ENCODE measurements at places on chromosomes 16 and 17.

DNA sequence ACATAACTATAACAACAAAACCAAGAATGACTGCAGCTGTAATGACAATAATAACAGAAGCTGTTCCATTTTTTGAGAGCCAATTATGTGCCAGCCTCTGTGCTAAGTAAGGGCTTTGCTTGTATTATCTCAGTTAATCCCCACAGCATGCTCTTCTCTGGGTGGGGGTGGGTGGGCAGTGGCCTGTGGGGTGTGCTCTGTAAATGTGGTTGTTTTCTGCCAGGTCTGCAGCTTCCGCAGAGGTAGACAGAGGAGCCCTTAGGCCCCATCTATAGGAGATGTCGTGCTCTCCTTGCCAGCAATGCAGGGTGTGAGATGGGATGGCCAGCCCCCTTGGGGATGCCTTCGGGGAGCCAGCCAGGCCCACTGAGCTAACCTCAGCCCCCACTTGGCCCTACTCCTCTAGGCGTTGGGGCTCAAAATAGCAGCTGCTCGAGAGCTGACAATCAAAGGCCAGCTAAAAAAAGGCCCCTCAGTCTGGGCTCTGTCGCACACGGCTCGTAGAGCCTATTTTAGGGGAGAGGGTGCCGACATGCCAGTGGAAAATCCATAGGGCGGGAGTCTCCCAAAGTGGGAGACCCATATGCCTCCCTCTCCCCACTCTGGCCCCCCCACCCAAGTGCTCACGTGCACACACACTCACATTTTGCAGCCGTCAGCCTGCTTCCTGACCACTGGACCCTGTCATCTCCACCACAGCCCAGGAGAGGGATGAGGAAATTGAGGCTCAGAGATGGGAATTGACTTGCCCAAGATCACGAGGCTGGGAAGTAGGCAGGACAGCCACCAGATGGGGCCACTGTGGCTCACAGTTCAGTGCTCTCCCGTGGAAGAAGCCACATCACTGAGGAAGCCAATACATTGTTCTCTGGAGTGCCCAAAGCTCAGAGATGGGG is 15.8 kb downstream of the CDH16 start:
- DNase-seq = no peak

DNA sequence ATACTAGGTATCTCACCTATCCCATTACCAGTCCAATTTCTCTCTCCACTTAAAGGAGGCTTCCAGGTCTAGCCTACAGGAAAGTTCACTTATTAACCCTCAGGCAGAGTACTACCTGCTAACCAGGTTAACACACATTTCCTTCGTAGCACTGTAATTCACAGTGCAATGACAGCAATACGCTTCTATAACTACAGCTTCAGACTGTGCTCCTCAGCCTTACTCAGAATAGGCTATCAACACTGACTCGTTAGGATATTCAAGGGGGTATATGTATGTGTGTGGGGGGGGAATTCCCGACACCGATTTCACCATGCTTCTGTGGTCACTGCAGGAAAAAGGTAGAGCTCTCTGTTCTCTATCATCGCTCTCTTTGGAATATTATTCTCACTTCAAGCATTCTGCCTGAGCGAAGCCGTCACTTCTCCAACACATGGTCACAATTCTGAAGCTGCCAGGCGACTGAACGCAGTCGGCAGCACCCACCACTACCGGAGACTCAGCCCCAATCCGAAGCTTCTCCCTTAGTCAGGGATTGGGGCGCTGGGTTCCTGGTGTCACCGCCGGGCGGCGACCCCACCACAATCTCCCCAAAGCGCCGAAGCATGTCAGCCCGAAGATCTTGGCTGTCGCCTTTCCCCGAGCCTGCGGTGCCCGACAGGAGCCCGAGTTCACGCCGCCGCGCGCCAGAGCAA is 618 bp downstream of the GGA3 start:
- no peak for DNase-seq

GRCh38 chr17:75558666-75559530 is 28.7 kb upstream of the MYO15B start:
- DNase-seq = no peak

- DNase-seq = no peak
Measured at GRCh38 chr17:17120294-17120693, 78.0 kb downstream of the MPRIP start.

- no peak for DNase-seq
Measured at GRCh38 chr16:4241928-4242283, at the start of gene SRL. SRL (minus strand) TSS chr16:4242080; CDS start chr16:4242067, 13 bp downstream.

DNA sequence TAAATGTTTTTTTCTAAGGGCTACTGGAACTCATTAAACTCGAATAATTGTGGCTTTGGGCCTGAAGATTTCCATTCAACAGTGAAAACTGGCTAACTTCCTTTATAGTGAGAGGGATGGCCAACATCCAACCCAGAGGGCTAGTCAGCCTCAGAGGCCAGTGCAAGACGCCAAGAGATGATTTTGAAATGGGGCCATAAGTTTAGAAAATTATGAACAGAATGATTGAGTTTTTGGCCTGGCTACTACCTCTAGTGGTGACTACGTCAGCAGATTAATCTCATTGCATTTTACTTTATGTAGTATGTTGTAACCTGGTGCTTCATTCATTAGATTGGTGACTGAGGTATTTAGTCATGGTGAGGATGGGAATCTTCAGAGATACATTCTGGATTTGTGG is 28.4 kb downstream of the HAPSTR1 start:
- no peak for DNase-seq

- DNase-seq = no peak
Measured at GRCh38 chr16:70730031-70730430, 44.2 kb upstream of the MTSS2 start.

DNA sequence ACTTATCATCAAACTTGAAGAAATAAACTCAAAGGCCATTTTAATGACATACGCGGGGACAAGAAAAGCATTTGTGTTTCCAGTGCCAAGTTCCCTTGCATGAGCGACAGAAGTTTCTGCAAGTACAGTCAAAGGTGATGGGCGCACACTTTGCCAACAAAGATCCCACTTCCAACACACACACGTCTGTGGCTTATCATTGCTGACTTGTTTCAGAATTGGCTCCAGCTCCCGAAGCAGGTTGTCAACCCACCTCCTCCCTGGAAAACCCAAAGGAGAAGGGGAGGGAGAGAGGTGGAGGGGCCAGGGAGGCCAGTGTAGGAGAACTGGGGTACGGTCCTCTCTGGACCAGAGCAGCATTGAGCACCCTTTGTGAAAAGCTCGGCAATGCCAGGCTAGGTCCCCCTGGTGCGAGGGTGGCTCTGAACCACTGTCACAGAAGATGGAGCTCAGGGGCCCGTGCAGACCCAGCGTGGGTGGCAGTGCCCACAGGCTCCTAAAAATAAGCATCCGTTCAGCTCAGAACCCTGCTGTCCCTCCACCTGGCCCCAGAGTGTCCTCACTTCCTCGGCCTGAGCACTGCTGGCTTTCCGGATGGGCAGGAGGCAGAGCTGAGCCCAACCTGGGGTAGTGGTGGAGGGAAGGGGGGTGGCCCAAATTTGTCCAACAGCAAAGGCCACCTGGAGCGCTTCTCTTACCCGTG is 33.2 kb downstream of the RBFOX3 start:
- no peak for DNase-seq

GRCh38 chr16:69194488-69194887 is 7.5 kb downstream of the SNTB2 start:
- no peak for DNase-seq

- DNase-seq = no peak
Measured at GRCh38 chr16:66298571-66299120, 67.8 kb upstream of the CDH5 start.

- DNase-seq = no peak
Measured at GRCh38 chr16:27486344-27486743, 63.4 kb downstream of the GTF3C1 start.

- DNase-seq = peak; percentile 64
Measured at GRCh38 chr17:77441130-77441920, 300.6 kb downstream of the SEC14L1 start.

DNA sequence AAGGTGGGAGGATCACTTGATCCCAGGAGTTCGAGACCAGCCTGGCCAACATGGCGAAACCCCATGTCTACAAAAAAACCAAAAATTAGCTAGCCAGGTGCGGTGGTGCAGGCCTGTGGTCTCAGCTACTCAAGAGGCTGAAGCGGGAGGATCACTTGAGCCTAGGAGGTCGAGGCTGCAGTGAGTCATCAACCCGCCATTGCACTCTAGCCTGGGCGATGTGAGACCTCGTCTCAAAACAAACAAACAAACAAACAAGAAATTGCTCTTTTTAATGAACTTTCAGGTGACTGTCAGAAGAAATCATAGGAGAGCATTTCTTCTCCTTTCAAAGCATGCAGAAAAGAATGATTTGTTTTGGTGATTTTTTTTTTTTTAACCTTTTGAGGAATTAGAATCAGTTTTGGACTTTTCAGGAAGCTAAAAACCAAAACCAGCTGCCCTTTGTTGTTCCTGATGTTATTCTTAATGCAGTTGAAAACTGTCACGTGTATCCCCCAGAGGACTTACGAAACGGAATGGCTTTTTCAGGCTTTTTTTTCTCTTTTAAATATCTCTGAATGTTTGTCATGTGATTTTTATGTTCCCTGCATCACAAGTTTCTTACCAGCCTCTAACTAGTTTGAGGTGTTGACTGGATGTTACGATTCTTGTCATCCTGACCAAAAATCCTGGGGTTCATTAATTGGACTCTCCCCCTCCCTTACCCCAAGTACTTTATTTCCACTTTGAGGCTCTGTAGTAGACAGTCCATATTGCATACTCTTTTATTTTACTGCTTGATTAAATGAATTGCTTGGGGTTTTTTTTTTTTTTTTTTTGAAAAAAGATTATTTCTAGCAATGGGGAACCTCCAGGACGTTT is 34.1 kb downstream of the SNX29 start:
- no peak for DNase-seq

GRCh38 chr16:88356124-88356726 is 26.5 kb upstream of the ZNF469 start:
- no peak for DNase-seq

DNA sequence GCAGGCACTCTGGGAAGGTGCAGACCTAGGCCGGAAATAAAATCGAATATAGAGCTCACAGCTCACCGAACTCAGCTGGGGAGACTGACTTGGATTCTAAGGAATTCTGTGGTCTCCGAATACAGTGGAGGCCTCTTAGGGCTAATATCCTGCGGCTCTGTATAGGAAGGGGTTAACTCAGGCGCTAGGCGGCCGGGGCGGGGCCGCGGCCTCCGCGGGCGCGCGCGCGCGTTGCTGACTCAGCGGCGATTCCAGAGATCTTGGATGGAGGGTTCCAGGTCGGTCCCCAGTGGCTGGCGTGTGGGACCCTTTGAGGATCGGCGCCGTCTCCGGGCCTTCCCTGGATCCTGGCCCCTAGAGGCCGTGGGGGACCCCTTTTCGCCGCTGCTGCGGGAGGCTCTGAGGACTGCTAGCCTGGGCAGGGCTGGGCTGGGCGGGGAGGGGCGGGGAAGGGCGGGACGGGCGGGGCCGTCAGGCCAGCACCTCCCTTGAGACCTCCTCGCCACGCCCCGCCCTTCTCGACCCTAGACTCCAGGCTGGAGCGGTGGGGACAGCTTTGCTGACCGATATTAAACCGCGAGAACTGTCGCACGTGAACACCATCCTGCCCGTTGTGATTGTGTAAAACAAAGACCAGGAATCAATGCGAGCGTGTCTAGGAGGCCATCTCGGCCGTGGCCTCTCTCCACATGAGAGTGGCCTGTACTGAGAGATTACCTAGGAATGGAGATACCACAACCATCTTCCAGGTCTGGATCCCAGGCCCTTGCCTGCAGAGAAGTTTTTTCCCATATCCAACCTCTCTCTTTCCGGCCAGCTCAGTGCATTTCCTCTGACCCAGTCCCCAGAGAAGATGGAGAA is 1.4 kb upstream of the PLEKHH3 start:
- DNase-seq = peak; percentile 55

- DNase-seq = peak; percentile 27
Measured at GRCh38 chr17:68295086-68295485, 3.8 kb downstream of the ARSG start.

GRCh38 chr17:30363715-30364202 is 15.0 kb upstream of the CPD start:
- DNase-seq = peak; percentile 81

DNA sequence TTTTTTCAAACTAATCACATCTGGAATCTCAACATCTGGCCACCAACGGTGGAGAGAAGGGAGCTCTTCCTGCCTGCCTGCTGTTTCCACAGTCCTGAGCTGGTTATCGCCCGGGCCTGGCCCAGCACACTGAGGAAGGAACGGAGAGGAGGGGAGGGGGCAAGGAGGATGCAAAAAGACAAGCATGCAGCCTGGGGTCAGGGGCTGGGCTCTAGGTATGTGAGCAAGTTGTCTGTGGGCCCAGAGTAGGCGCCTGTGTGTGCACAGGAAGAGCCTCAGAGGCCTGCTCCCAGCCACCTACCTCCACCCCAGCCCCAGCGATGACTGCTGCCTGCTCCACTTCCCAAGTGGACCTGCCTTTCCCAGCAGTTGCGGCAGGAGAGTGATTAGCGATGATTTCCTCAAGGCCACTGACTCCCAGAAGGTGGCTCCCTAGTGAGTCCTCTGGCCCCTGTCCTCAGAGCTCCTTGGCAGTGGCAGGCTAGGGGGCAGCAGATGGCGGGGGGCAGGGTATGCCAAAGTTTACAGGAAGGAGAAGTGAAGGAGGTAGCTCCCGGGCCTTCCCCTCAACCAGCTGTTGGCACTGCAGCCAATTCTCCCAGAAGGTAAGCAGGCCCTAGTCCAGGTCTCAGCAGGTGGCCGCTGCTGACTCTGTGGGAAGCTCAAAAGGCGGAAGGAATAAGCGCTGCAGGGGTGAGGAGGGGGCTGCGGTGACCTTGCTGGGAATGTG is 27.0 kb upstream of the RASD1 start:
- DNase-seq = no peak

- no peak for DNase-seq
Measured at GRCh38 chr16:22240023-22240710, 34.1 kb downstream of the EEF2K start.

GRCh38 chr17:43217614-43218087 is 6.0 kb downstream of the TMEM106A start:
- DNase-seq = peak; percentile 10

DNA sequence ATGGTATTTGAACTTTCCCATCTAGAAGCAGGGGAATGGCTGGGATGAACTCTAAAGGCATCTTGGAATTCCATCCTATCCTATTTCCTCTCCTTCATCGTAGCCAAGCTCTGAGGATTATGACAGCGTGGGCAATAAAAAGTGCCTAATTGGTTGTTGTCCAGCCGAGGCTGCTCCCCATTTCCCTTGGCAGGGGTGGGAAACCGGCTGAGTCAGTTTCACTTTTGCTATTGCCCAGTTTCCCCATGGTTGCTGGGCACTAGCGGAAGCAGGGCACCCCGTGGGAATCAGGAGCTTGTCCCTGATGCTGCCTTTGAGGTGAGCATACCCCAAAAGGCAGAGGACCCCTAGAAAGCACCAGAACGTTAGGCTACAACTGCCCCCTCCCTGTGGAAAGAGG is 13.8 kb upstream of the SP2 start:
- DNase-seq = no peak

DNA sequence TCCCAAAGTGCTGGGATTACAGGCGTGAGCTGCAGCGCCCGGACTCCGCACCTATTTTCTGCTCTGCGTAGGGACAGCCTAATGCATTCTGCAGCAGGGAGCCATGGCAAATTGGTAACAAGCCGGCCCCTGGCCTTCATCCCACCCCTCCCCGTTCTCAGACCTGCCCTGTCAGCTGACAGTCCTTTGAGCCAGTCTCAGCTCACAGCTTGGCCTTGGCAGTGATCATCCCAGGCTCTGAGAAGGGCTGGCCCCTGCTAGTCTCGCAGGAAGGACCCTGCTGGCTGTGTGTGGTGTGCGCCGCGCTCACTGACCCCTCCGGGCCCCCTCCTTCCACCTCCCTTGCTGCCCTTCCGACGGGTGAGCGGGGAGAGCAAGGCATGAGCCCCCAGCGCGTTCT is 10.3 kb upstream of the NPTX1 start:
- no peak for DNase-seq

- no peak for DNase-seq
Measured at GRCh38 chr17:49239963-49240362, 9.4 kb upstream of the PHOSPHO1 start.

- DNase-seq = no peak
Measured at GRCh38 chr17:57622683-57623433, 122.2 kb downstream of the CCDC182 start.

All from stimulated activated CD4-positive, alpha-beta T cell treated with anti-CD3 and anti-CD28 coated beads, TNF-alpha, amount 100 ng/mL, for 24 hours (primary cell).